Fibroblast of skin of abdomen (primary cell): ENCODE measurements at places on chromosomes 2 and 18.

DNA sequence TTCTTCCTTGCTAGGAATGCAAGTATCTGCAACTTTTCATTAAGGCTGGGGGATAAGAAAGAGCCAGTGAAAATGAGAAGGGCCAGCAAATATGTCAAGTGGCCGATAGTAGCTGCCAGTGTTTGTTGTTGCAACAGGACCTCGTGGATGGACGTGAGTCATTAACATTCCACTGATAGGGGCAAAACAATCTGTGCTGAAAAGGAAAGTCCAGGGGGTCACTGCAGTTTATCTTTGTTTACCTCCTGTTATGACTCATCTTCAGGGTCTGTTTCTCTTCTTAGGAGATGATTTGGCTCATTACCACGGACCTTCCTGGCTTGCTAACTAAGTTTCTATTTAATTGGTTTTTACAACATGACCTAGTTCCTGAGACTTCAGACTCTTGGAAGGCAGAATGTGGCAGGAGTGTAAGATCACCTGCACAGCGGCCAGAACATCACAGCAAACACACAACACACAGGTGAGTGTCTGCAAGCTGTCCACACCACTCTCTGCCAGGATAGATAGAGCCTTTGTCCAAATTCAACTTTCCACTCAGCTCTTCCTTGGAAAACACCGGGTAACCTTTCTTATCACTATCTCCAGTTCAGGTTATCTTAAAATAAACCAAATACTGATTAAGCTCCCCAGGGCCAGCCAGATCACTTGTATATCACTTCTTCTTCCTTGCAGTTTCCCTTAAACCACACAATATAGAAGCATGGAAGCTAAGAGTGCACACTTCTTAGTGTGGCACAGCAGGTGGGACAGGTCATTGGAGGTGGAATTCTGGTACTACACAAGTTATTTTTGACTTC is 157.5 kb upstream of the LMAN1 start:
- DNase-seq = peak; percentile 57

- no peak for DNase-seq
These were observed 6.7 kb downstream of the AOX1 start for GRCh38 chr2:200592406-200593075.

GRCh38 chr18:58124475-58124874 is 80.4 kb downstream of the NEDD4L start:
- no peak for DNase-seq

DNA sequence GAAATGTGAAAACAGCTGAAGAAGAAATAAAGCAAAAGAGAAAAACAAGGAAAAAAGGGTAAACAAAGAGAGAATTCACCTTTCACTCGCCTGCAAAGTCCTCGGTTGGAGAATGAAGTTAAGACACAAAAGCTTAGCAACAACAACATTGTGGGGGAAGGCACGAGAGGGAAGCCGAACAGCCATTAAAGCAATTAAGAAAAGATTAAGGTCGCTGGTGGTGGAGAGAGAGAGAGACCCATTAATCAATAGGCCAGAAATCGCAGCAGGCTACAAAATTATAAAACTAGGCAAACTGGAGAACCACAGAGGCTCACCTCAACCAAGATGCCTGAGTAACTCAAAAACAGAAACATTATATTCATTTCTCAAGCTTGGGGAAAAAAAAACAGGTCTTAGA is 120.0 kb upstream of the SIX3 start:
- no peak for DNase-seq

- no peak for DNase-seq
These were observed 653.7 kb downstream of the DCDC2C start for GRCh38 chr2:4357121-4357520.

DNA sequence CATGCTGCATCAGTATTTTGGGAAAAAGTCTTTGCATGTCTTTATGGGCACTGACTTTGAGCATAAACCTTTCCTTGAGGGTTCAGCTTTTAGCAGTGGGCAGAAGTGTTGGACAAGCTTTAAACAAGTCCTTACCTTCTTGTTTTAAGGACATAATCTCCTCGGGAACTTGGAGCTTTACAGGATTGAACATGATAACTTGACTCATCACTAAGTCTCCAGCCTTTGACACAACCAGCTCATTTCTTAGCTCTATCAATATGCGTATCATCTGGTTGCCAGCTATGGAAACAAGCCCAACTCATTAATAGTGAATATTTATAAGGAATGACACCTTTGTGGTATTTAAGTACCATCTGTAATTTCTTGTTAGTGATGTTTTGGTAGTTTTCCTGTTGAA is 21.0 kb upstream of the RAB27B start:
- DNase-seq = no peak

DNA sequence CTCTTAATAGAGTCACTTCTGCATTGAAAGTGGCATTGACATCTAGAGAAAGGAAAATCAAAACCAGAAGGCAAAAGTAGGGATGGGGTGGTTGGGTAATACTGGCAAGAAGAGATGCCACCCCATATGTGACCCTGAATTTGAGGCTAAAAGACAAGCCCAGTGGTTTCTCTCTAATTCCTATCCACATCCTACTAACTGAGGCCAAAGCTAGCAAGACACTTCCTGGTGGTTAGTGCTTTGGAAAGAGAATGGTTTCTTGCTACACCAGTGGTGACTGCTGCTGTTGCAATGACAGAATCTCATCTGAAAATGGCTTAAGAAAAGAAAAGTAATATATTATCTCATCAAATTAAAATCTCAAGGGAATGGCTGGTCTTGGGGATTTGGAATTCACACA is 640.6 kb downstream of the EPHA4 start:
- DNase-seq = peak; percentile 13

- DNase-seq = peak; percentile 12
These were observed 26.0 kb downstream of the CWC22 start for GRCh38 chr2:179981085-179981484.

DNA sequence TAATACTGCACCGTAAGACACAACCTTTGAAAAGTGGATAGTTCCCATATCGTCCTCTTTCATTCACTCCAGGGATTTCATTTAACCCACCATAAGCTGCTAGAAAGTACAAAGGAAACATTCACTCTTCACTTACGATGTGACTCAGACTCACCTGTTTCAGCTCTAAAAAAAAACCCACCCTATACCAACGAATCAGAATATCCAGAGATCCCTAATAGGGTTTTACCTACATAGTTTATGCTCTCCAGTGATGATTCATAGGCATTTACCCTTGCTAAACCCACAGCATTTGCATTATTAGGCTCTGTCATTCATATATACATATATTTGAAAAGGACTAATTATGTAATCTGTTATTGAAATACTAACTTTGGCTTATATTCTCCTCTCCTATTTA is 60.2 kb downstream of the PRPF40A start:
- DNase-seq = no peak

- DNase-seq = no peak
These were observed 38.5 kb downstream of the TSHZ1 start for GRCh38 chr18:75249175-75249518.

GRCh38 chr18:59921384-59921891 is 21.6 kb downstream of the PMAIP1 start:
- peak; percentile 72 for DNase-seq

- no peak for DNase-seq
These were observed 262.8 kb upstream of the PARD3B start for GRCh38 chr2:204282525-204282924.

GRCh38 chr18:63366213-63367052 is 573 bp downstream of the KDSR start:
- peak; percentile 67 for DNase-seq

GRCh38 chr2:227214622-227215041 is 50.2 kb downstream of the COL4A3 start:
- no peak for DNase-seq
